ENCODE measurements at places on chromosomes 7 and 10.

DNA sequence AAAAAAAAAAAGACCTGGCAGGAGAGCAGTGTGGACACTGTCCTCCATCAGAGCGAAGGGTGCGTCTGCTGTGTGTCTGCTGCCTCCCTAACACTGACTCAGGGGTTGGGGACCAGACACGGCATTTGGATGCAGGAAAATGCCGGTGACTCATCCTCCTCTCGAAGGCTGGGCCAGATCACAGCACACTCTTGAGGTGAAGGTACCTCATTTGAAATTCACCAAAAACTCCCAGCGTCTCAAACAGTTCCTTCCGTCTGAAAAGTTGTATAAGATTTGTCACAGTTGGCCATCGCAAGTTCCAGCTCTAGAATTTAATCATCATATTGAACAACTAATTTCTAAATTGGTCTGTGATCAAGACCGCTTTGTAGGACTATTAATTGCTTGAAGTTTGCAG is 118.1 kb upstream of the LYZL2 start:
- peak; percentile 2 for DNase-seq

GRCh38 chr10:118343115-118343514 is 991 bp upstream of the FAM204A start:
- no peak for DNase-seq

DNA sequence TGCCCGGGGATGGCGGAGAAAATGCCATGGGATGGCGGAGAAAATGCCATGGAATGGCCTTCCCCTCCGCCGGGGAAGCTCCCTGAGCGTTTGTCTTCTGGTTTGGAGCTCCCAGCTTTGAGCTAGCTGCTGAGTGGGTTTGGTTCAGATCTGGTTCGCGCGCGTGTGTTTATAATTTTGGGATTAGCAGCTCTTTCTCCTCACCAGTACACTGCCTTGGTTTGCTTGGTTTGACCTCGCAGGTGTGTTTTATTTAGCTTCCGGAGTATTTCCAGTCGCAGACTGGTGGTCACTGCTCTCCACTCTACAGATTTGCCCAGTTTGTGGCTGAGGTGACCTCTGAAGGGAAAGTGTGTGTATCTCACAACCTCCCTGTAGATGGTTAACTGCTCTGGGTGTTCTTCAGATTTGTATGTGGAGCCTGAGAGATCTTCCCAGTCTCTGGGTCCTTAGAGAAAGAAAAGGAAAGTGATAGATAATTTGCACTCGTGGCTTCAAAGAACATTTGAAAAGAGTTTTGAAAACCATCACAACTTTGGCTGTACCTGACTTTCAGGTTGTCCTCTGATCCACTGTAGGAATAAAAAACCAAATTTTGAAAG is 597 bp downstream of the ZNF277 start:
- DNase-seq: no peak

DNA sequence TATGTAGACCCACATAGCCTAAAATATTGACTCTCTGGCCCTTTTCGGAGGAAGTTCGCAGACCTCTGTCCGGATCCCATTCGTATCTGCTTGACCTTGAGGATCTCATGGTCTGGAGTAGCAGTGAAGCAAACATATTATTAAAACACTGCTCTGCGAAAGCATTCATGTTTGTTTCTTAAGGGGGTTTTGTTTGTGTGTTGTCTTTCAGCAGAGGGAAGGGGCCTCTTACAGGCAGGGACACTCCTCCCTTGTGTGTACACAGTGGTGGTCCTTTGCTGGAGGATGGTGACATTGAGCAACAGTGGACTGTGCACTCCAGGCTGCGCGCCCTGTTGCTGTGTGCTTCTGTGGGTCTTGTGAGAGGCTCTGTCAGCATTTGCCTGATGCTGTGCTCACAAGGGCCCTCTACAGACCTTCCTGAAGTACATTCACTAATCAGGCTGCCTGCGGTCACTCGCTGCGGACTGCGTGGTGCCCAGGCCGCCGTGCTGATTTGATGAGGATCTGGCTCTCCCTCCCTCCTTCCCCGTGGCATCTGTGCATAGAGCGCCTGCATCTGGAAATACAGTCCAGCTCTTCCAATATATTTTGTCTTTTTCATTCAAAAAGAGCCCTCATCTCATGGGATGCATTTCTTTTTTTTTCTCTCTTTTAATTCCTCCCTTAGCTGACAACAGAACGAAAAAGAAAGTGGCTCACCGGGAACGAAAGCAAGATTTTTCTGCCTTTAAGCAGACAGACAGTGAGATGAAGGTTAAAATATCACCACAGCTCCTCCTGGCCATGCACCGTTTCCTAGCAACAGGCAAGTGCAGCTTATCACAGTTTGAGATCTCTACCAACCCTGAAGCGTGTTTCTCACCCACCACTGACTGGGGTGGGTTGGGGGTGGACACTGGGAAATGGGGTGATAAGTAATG is 135.8 kb downstream of the CNNM2 start:
- peak; percentile 19 for DNase-seq

- no peak for DNase-seq
These were observed 680.5 kb downstream of the PARD3 start for GRCh38 chr10:34134602-34135001.

GRCh38 chr10:76382381-76382851 is 951.0 kb downstream of the LRMDA start:
- DNase-seq: no peak

GRCh38 chr10:94239696-94240095 is 123.0 kb downstream of the NOC3L start:
- no peak for DNase-seq

DNA sequence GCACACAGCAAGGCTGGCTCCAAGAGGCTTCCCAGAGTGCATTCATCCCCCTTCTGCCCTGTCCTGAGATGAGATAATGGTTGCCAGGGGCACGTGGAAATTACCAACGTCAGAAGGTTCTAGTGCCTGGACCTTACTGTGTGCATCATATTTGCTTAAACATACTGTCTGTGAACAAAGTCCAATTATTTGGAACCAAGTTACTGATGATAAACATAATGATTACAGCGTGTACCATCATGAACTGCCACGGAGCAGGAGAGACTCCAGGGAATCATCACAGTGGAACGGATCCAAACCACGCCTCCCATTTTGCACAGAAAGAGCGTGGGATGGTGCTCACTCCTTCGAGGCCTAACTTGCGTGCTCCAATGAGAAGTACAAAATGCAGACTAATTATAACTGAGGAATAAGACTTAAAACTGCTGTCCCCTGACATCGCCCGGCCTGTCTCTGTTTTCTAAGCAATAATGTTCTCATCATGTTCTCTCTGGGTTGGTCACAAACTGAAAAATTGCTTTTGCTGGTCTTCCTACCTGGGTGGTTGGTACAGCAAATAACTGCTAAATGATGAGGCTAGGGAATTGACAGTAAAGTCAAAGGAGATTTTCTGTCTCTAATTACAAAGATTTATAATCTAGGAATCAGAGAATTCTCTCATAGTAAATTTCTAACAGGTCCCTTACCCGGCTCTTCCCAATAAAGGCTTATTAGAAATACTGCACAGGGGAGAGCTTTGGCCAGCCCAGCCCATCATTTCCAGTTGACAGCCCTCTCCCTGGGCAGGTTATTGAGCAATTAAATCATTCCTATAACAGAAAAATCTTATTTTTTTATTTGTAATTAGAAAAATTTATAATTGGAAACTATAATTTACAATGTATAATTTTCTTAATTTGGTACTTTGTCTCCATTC is 182.2 kb downstream of the CAMK1D start:
- no peak for DNase-seq

- DNase-seq: no peak
These were observed 561.5 kb downstream of the DNAJB9 start for GRCh38 chr7:109131141-109131540.

- no peak for DNase-seq
These were observed 293.2 kb upstream of the SEMA3D start for GRCh38 chr7:85479918-85480643.

GRCh38 chr10:9796564-9796963 is 1221.1 kb upstream of the CELF2 start:
- DNase-seq: no peak

DNA sequence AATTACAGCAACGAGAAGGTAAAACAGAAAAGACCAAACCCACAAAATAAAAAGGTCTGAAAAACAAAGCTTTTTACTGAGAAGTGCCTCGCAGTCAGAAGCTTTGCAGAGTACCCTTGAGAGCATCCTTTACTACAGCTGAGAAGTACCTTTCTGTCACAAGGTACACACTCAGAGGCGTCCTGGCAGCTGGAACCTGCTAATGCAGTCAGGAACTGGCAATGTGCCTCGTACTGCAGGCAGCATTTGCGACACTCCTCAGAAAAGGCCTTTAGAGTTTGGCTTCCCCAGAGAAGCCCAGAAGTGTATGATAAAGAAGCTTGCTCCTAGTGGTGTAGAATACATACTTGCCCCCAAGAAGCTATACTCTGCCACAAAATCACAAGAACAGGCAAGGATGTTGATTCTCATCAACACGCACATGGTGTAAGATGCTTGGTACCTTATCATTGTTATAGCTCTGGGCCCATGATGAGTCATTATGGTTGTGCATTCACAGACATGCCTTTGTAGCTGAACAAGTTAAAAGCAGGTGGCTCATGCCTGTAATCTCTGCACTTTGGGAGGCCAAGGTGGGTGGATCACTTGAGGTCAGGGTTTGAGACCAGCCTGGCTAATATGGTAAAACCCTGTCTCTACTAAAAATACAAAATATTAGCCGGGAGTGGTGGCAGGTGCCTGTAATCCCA is 2.0 kb upstream of the GTPBP4 start:
- DNase-seq: no peak

DNA sequence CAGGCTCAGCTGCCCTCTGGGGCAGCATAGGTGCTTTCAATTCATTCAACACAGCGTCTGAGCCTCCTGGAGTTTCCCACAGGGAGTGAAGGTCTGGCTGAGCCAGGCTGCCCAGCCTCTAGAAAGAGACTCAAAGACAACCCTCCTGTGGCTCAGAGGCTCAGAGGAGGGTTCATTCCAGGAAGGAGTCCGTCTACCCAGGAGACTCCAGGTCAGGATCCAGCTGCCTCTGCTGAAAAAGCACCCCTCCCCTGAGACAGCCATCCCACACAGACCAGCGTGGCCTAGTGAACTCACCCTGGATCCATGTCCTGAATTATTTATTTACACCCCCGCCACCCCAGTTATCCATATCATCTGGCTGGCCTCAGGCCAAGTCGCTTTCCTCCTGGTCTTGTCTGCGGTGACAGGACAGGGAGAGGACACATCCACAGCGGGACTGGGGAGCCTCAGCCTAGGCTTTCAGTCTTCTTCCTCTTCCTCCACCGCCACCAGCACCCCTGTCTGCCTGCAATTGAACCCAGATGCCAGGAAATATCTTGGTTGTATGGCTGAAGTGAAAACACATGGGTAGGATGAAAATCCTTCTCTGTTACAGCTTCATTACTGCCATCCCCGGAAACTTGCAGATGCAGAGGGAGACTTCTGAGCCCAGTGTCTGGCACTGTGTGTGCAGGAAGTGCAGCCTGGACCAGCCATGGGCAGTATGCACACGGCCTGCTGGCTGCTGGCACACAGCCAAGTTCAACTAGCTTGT is 44.0 kb upstream of the COL13A1 start:
- DNase-seq: no peak

DNA sequence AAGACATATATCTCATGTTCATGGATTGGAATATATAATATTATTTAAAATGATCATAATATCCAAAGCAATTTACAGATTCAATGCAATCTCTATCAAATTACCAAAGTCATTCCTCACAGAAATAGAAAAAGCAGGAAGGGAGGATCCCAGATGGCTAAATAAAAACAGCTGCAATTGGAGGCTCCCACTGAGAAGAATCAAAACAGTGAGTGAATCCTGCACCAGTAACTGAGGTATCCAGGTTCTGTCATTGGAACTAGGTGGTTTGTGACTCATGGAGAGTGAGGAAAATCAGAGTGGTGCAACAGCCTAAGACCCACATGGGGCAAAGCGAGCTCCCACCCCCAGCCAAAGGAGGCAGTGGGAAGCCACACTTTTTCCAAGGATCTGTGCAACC is 128.4 kb downstream of the MTERF1 start:
- DNase-seq: no peak

DNA sequence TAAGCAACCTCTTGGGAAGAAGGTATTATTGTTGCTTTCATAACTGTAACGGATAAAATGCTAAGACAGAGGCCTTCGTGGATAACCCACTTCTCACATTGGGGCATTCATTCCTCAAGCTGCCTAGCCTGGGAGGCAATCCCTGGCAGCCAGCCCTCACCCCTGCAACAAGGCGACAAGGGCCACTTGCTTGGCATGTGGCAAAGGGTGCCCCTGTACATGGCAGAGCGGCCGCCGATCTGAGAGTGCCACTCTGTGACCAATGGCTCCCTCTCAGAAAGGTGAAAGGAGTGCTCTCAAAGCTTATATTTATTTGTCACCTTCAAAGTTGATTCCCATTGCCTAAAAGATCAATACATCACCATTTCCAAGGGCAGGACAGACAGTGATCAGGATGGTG is 31.9 kb downstream of the EBF3 start:
- no peak for DNase-seq

DNA sequence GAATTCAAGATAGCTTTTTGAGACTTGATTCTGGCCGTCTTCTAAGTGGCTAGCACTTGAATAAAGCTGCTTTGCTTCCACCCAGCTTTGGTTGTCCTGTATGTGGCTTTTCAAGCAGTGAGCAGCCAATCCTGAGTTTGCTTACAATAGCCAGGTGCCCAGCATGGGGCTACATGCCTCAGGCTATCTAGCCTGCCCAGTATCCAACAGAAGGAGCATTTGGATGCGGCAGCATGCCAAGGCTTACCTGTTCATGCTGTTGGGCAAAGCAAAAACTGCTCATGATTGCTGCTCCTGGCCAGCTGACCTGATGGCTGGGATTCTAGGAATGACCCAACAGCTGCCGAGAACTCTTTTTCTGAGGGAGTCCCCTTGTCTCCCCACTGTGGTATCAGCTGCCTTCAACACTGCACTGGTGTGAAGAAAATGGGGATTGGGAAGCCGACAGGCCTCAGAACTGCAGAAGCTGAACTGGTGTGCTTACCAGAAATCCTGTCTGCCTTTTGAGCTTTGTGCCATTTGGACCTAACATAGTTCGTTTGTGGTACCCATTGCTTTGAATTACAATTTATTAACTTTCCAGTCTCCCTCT is 618.9 kb upstream of the IGFBP3 start:
- DNase-seq: no peak

DNA sequence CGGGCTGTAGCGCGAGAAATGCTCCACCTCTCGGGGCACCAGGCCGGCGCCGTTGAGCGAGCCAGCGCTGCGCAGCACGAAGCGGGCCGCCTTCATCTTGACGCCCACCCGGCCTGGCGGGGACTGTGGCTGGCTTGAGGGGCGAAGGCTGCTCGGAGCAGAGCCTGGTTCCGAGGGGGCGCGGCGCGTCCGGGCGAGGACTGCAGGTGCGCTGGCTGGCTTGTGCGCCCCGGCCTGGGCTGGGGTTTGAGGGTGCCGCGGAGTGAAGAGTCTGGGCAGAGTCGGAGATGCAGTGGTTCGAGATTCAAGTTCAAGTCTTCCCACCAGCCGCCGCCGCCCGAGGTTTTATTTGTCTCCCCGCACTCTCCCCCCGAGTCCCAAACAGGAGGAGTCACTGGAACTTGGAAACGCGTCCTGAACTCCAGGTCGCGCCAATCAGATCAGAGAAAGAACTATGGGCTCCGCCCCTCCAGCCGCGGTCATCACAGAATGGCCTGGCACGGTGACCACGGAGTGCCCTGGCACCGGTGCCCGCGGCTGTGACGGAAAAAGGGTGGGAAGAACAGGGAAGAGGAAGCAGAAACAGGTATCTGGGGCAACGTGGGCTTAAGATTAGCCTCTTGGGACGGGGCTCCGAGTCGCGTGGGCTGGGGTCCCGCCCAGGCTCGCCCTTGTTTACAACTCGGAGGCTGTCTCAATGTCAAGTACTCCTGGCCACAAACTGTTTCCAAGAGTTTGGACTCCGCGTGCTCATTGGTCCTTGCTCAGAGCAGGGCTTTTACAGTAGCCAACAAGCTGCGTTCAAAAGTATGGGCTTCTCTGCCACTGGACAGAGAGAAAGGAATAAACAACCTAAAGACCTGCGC is at the start of gene PDK4:
Gene PDK4 (minus strand): TSS at position 319 of the 866 bp plus-strand sequence. CDS start 223 bp downstream, at position 96.
- DNase-seq: no peak

All from activated T-helper 1 cell treated with anti-CD3 and anti-CD28 coated beads, Interleukin-2, amount 50 U/mL, for 16 hours (primary cell).